ENCODE measurements at places on chromosomes 5 and 9.

DNA sequence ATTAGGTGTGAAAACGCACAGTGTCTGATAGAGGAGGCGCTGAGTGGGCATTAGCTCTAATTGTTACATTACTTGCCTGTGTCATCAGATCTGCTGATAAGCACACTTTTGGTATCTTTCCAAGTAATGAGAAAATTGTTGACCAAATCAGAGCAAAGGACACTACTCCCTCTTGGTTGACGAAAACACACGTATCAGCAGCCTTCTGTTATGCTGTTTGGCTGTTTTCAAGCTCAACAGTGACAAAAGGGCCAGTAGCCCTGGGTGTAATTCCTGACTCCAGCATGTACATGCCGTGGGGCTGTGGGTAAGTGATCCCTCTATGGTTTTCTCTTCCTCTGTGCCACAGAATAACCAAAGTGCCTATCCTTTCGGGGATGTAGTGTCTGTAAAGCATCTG is 151.4 kb downstream of the AUH start:
- no peak for DNase-seq

DNA sequence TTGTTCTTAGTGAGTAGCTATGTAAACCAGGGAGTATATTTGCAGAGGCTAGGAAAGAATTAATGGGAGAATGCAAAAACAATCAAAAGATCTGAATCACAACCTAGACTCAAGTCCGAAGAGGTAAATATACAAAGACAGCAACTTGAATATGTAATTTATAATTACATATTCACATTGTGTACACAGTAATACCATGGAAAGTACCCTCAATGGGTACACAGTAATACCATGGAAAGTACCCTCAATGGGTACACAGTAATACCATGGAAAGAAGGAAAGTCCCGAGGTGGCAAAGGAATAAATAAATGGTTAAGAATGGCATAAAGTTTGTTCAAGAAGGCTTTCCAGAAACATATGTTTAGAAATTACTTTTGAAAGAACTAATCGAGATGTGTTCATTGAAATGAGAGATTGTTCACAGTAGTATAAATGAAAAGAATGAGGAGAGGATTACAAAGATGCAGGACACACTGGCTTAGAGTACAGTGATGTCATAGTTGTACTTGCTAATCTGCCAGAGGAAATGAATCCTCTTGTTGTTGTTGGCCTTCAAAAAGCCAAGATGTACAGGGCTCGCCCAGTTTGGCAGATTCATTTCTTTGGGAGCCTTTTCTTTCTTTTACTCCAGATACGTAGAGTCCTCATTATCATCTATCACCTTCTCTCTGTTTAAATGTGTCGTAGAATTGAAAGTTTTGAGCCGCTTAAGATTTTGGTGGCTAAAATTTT is 116.0 kb downstream of the UNC13B start:
- DNase-seq: no peak

DNA sequence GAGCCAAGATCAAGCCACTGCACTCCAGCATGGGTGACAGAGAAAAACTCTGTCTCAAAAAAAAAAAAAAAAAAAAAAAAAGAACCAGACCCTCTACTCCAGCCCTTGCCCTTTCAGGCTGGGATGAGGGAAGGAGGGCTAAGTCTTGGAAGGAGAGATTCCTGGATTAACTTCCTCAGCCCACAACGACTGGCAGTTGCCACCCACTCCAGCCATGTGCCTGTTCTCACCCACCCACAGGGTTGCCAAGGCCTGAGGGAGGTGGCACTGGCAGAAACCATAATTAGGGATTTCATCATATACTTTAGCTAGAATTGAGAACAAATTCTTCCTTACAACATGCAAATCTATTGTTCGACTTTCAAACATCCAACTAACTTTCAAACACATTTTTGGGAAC is 87.8 kb upstream of the SLC30A5 start:
- DNase-seq: no peak

- DNase-seq: no peak
Measured at GRCh38 chr5:136047858-136048257, 19.1 kb downstream of the TGFBI start.

GRCh38 chr9:5817862-5818261 is 15.1 kb downstream of the ERMP1 start:
- DNase-seq: no peak

GRCh38 chr5:60639544-60639943 is 60.4 kb downstream of the DEPDC1B start:
- DNase-seq: no peak

- DNase-seq: no peak
Measured at GRCh38 chr9:88872192-88872946, 118.9 kb upstream of the S1PR3 start.

- DNase-seq: no peak
Measured at GRCh38 chr5:132785365-132785764, 8.3 kb upstream of the SEPTIN8 start.

DNA sequence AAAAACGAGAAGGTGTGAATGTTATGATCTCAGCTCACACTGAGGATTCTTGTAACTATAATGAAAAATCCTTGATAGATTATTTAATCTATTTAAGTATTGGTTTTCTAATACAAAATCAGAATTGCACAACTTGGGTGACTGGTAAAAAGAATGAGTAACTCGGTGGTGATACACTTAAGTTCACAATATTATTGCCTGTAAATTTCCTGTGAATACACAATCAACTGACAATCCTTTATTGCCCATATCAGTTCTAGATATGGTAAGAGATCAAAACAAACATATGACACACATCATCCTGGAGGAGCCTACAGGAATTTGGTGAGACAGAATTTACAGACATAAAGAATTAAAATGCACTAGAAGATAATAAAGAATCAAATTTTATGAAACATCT is 14.1 kb upstream of the LURAP1L start:
- no peak for DNase-seq

DNA sequence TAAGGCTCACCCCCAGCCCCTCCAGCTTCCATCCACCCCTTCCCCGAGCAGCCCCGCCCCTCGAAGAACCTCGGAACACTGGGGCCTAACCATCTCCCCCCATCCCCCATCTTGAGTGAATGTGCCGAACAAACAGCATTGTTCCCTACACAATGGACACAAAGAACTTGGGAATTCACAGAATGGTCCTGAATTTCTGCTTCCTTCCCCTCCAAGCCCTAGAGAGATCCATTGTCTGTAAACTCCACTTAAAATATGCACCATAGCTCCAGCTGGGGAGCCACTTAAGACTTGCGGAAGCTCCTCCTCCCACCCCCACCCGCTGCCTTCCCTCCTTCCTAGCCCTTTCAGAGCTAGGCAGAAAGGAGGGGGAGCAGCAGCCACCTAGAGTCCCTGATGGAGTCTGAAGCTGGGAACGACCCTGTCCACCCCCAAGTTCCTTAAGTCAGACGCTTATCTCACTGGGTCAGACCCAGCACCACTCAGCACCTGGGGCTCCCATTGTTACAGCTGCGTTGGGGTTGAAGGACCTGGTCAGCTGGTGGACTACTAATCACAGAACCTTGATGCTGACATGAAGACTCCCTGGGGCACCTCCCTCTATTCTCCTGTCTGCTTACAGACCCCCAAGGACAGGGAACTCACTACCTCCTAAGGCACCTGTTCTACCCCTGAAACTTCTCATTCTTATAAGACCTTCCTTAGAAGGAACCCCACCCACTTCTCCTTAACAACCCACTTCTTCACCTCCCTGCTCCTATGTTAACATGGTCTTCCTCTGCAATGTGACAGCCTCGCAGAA is 61.4 kb downstream of the PCDH1 start:
- DNase-seq: no peak

- no peak for DNase-seq
Measured at GRCh38 chr9:4861736-4862451, 69.2 kb downstream of the RCL1 start.

DNA sequence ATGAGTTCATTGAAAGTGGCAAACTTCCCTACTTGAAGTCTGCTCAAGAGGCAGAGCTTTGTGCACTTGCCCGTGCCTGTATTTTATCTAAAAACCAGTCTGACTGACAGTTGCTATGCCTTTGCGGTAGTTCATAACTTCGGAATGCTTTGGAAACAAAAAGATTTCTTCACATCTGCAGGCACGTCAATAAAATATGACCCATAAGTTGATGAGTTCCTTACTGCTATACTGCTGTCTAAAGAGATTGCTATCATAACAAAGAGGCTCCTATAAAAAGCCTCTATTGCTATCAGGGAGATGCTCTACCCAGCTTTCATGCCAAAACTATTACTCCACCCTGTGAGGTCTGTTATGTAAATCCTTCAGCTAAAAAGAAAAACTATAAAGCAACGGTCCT is 25.4 kb upstream of the RNF20 start:
- DNase-seq: no peak

- DNase-seq: no peak
Measured at GRCh38 chr5:87099291-87099839, 168.3 kb upstream of the RASA1 start.

GRCh38 chr5:177453852-177454396 is 7.3 kb downstream of the PRR7 start:
- no peak for DNase-seq

- DNase-seq: no peak
Measured at GRCh38 chr5:39175273-39175955, 43.9 kb downstream of the FYB1 start.

- DNase-seq: no peak
Measured at GRCh38 chr5:61018062-61018461, 73.1 kb downstream of the NDUFAF2 start.

DNA sequence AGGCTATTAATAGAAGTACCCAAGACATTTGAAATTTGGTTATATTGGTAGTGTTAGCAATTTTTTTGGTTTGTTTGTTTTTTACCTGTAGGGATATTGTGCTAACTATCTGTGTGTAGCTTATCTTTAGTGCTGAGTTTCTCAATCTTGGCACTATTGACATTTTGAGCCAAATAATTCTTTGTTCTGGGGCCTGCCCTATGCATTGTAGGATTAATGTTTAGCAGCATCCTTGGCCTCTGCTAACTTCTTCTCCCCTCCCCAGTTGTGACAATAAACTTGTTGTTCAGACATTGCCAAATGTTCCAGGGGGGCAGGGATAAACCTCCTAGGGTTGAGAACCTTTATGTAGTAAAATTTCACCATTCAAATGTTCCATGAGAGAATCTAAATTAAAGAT is 4.0 kb downstream of the FBXO4 start:
- DNase-seq: no peak

GRCh38 chr5:149731617-149732323 is 1.7 kb downstream of the PPARGC1B start:
- no peak for DNase-seq

GRCh38 chr5:136202469-136203205 is 9.7 kb upstream of the SMIM32 start:
- DNase-seq: no peak

DNA sequence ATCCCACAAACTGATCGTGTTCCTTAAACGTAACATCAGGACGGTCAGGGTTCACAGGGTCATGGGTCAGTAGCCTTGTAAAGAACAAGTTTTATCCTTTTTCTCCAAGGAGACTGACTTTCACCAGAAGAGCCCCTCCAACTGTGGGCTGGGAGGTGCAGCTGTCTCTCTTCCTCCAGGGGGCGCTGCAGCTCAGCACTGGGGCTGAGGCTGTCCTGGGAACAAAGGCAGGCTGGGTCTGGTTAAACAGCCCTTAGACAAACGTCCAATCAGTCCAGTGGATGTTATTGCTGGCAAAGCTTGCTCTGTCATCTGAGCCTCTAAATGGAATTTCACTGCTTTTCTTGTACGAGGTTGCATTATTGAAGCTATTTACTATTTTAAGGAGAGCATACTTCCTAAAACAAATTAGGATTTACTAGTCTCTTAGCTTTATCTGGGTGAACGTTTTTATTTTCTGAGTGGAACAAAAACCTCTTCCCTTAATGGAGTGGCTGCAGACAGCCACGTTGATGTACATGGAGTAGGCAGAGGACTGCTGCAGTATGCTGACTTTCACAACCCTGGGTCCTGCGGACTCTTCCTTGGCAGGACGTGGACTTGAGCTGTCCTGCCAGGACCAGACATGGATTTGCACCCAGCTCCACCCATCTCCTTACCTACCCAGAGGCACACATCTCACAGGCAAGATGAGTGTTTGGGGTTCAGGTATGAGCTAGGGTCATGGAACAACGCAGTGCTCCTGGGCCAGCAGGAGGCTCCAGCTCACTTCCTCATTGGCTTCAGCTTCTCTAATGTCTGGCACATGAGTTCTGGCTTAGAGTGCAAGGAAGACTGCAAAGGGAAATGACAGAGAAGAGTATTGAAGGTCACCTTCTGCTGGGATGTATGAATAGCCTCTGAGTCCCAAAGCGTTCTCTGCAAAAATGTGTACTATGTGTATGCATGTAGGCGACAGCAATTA is 7.8 kb downstream of the EXOSC2 start:
- DNase-seq: peak; percentile 64

- DNase-seq: no peak
Measured at GRCh38 chr9:81814401-81814793, 113.8 kb upstream of the SPATA31D4 start.

DNA sequence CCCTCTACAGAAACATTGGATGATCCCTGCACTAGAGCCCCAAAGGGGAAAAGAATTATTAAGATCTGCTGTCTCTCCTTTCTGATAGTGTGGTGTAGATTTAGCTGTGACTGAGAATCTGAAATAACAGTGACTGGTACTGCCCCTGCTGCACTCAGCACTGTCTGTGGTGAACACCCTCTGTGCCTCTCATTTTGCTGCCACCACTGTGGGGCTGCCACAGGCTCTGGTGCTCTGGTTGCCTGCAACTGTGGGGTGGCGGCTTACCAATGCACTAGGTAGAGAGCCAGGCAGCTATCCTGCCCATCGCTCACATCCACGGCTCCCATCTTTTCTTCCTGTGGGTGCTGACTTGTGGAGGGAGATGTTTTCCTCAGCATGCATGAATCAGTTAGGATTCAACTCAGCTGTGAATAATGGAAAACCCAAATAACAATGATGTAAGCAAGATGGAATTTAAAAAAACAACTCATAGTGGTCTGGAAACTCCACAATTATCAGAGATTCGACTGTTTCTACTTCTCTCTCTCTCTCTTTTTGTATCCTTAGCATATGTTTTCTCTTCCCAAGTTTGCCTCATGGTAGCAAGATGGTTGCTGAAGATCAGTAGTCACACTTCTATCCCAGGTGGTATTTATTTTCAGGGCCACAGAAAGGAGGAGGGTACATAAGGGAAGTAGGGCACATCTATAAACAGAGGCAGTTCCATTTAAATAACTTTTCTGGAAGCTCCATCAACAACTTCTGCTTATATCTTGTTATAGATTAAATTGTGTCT is 99.8 kb upstream of the DAP start:
- DNase-seq: no peak

- DNase-seq: no peak
Measured at GRCh38 chr5:14977058-14977685, 105.6 kb upstream of the ANKH start.

GRCh38 chr5:15585841-15586591 is 86.0 kb downstream of the FBXL7 start:
- DNase-seq: no peak

DNA sequence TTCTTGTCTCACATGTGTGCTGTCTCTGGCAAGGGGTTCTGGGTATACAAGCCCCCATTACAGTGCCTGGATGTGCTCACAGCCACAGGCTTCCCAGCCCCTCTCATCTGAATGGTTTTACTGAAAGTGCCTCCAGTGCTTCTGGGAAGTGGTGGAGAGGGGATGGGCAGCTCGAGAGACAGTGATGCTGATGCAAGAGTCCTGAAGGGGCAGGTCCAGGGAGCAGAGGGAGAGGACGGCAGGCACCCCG is 93.5 kb downstream of the PHF2 start:
- no peak for DNase-seq

Measured in SHP77 (cell line).